ENCODE measurements at places on chromosomes 7 and 10.
A peak's percentile ranks its signal among the peaks of the same experiment; 100 is the strongest.

DNA sequence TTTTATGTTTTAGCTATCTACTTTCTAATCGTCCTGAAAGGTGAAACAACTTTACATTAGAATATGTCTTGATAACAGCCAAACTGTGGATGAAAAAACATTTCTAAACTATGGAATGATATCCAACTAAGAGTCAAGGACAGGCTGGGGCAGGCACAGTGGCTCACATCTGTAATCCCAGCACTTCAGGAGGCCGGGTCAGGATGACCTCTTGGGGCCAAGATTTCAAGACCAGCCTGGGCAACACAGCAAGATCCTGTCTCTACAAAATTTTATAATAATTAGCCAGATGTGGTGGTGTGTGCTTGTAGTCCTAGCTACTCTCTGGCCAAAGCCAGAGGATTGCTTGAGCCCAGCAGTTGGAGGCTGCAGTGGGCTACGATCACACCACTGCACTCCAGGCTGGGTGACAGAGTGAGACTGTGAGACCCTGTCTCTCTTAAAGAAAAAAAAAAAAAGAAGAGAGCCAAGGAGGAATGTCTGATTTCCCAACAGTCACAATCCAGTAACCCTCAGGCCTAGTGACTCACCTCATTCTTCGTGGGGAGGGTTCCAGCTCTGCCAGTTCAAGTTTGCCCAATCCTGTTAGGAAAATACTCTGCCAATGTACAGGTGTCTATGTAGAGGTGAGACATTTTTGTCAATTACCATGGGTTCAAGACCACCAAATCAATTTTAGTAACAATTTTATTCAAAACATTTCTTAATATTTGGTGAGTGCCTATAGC, 14.6 kb upstream of the FZD1 start:
- no peak for DNase-seq

GRCh38 chr7:112938863-112939573, 147.6 kb downstream of the GPR85 start:
- DNase-seq: peak; percentile 53

DNA sequence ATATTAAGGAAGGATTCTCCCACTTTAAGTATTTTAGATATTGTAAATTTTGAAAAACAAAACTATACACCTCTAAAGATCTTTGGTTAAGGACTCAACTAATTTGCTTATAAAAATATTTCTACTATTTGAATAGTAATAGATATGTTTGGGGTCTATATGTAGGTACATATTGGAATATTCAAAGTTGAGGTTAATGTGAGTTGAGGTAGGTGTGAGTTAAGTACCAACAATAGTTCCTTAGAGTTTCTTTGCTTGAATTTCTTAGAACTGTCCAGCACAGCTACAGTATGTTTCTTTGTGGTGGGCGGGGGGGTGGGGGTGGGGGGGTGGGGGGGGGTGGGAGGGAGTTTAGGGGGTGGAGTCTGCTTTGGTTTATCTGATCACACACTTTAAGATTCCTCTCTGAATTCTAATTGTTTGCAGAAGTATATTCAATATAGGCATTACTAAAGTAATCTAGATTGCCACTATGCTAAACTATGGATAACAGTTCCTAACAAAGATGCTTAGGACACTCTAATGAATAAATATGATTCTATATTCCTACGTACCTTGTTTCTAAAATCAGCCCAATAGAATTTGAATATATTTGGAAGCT, 2.1 kb downstream of the GRM3 start:
- no peak for DNase-seq

DNA sequence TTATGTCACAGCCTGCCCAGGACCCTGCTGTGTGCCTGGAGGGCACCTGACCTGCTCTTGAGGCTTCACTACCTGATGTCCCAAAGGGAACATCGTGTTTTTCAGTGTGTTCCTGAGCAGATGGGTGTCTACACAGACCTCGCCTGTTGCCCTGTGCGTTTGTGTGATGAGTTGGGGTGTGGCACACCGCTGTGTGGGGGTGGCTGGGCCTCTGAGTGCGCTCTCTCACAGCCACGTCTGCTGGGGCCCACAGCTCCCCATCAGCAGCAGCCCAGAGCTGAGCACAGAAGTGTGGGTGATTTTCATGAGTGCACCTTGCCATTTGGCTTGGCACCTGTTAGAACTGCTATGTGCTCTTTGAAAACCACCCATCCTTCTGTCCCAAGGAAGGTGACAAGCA, 121.5 kb downstream of the NKX6-2 start:
- DNase-seq: no peak

- no peak for DNase-seq
These were observed 7.4 kb upstream of the TRPV6 start for GRCh38 chr7:142892951-142893350.

- DNase-seq: no peak
These were observed 241.7 kb upstream of the NEBL start for GRCh38 chr10:21138769-21139340.

- DNase-seq: no peak
These were observed 3.2 kb upstream of the IGFBP3 start for GRCh38 chr7:45924283-45924682.

DNA sequence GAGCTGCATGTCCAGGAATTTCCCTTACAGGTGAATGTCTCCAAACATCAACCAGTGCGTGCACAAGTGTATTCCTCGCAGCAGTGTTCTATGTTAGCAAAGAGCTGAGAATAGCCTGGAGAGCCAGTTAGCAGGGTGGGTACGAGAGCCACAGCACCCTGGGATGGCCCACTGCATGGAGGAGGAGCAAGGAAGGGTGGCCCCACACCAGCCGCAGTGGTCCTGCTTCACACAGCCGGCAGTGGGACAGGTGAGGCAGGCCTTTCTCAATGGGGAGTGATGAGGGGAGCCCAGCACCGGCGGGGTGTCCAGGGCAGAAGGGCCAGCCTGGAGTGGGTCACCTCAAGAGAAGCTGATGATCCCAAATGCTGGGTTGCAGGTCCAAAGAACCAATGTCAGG, 240.7 kb downstream of the TCERG1L start:
- DNase-seq: no peak

DNA sequence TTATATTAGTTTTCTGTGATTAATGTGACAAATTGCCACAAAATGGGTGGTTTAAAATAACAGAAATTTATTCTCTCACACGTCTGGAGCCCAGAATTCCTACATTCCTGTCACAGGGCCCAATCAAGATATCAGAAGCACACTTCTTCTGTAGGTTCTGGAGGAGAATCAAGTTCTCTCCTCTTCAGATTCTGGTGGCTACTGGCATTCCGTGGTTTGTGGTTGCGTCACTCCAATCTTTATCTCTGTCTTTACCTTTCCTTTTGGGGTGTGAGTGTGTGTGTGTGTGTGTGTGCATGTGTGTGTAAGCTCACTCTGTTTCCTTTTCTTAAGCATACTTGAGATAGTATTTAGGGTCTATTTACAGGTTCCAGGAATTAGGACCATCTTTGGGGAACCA, 115.5 kb upstream of the DKK1 start:
- no peak for DNase-seq

DNA sequence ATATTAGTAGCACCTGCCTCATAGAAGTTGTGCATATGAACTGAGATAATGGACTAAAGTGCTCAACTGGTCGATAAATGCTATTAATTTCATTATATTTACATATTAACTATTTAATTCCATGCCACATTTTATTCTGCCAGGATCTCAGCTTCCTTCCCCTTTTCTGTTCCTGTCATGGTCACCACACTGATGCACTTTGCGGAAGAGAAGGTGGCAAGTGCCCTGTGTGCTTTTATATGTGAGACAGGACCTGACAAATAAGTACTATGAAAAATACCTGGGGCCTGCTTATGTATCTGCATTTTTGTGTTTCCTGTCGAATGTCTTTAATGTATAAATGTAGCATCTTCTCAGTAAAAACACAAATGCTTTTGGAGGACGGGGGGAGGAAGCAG, 12.2 kb downstream of the ATP6V0E2 start:
- no peak for DNase-seq

GRCh38 chr10:76230921-76231285, 799.5 kb downstream of the LRMDA start:
- no peak for DNase-seq

DNA sequence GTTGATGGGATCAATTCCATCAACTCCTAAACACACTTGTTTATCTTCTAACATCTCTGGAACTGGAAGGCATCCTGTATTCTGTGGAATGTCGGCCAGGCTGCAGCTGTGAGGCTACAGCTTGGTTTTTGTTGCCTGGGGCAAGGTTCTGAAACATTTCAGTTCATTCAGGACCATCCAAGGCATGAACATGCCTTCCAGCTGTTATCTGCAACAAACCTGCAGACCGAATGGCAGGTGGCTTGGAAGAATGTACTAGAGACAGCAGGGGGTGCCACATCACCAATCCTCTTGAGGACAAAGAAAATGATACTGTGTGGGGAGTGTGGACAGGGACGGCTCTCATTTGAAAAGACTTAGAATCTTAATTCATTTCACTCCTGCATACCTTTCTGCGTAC, 12.4 kb downstream of the PAPOLB start:
- no peak for DNase-seq

- no peak for DNase-seq
These were observed 8.6 kb downstream of the PSAP start for GRCh38 chr10:71842422-71842821.

DNA sequence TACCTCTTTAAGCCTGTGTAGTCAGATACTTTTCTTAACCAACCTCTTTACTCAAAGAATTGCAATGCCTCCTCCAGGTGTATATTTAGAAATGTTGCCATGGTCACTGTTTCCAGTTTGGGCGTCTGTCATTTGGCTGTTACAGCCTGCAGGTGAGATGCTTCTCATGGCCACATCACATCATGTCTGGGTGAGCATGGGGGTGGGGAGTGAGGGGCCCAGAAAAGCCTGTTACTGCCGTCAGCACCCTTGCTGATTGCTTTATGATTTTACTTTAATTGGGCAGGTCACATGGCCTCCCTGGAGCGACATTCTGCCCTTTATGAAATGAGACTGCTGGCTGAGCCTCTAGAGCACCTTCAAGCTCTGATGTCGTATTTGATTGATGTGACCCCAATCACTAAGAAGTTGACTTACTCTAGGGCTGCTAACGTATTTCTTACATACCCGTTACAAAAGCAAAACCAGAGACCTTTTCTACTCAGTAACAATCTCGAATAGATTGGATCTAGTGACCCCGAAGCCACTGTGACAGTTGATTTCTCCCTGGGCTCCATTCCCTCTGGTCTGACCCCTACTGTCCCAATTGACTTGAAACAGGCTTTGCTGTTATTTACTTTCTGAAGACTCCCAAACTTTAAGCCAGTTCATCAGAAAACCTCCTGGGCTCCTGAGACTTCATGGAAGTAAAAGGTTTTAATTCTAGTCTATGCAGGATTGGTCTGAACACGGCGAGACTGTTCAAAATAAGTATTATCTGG, 60.7 kb downstream of the OTUD1 start:
- no peak for DNase-seq

GRCh38 chr7:142450695-142451094, 192.8 kb upstream of the PRSS58 start:
- DNase-seq: no peak

GRCh38 chr7:98956937-98957336, 78.6 kb downstream of the TRRAP start:
- DNase-seq: no peak

DNA sequence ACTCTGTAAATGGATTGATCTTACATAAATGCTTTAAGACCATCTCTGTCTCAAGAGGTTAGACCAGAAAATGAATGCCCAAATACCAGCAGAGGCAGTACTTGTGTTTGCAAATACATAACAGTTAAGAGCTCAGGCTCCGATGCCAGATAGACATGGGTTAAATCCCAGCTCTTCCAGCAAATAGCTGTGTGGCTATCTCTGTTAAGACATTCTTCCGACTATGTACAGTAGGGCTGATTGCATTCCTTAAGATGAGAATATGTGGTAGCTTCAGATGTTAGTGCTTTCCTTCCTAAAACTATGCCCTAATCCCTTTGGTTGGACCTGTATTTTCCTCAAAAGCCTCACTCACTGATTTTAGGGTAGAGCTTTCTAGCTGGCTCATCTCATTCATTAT, 2.2 kb downstream of the IDE start:
- DNase-seq: no peak

DNA sequence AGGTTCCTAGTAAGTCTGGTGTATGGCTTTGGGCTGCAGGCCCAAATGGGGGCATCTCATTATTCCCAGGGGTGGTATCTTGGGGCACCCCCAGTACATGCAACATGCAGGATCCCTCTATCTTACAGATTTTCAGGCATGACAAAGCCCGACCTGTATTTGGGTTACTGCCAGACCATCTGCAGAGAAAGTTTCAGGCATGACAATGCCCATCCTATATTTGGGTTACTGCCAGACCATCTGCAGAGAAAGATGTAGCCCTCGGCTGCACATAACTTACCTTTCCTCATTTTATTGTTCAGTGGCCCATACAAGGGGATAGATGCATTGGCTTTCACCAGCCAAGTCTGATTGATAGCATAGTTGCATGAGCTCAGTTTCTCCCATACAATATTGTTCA, 112.2 kb upstream of the RAB18 start:
- no peak for DNase-seq

DNA sequence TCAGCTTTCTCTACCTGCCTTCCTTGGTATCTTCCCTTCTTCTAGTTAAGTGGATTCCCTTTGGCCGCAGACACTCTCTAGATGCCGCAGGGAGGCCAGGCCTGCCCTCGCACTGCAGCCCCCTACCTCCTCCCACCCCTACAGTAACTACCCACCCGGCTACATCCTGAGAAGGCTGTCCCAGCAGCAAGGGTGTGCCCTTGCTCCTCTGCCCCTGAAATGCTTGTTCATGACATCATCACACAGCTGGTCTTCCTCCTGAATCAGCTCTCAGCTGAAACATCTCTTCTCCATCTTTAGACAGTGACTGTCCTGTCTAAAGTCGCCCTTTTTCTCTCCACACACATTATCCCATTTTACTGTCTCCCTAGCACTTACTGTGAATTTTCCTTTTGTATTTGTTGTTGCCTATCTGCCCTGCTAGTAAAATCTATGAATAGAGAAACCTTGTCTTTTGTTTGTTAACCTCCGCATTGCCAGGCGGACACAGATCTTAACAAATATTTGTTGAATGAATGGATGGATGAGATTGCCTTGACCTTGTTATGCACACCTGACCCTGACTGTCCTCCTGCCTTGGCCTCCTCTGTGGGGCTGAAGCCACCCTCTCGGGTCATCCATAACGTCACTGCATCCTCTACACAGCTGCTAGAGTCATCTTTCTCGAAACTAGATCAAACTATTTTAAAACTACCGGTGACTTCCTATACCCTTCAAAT, 108.9 kb upstream of the GATA3 start:
- no peak for DNase-seq

DNA sequence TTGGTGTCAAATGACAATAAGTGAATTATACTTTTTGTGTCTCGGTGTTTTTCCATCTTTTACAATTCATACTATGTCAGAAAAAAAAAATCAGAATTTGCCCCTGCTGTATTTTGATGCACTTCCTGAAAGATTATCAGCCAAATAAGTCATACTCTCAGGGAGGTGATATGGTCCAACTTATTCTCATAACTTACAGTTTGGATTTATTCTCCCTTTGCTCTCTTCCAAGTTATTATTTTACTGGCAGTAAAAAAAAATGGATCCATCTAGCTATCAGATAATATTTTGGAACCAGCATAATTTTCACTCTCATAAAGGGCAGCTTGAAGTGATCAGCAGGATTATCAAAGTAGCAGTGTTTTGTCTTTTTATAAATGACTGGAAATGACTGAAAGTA, 337.1 kb downstream of the BMPER start:
- no peak for DNase-seq

Data from left renal pelvis (tissue), 4 donors.